CD4-positive, alpha-beta T cell (primary cell): ENCODE measurements at places on chromosomes 13 and 19.
A peak's percentile ranks its signal among the peaks of the same experiment; 100 is the strongest.

DNA sequence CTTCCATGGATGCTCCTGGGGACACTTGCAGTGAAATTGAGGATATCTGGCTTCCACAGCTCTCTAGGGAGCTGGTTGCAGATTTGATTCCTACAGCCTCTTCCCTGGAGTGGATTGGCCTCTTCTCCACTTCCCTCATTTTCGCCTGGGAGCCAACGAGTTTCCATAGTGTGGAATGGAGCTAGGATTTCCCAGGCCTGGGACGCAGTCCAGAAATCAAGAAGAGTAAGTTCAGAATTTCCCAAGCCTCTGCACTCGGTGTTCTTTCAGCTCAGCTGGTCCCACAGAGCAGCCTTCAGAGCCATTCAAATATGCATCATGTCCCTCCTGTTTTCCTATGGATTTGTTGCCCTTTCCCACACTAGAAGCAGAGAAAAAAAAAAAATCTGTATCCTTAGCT is 68.2 kb downstream of the RAP2A start:
- DNase-seq, result no peak

DNA sequence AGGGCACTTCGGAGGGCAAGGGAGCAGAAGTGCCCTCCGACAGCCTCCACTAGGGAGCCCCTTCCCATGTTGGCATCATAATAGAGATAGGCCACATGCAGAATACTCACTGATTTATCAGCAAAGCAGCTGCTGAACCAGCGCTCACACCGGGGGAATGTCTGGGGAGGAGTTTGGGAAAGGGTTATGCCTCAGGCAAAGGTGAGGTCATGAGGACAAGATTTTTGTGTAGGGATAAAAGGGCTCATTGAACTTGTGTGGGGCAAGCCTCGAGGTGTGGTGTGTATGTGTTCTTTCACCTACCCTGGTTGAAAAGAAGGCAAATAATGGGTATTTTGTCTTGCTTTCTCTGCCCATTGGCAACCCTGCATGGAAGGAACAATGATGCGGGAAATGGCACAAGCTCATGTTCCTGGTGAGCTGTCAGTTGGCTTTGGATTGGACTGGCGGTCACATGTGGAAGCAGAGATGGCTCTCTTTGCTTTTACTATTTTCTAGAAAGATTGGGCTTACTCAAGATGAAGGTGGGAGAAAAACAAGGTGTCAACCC is 39.1 kb upstream of the SLC7A9 start:
- DNase-seq, result no peak

GRCh38 chr19:2122251-2122650 is 25.5 kb downstream of the IZUMO4 start:
- DNase-seq, result no peak

GRCh38 chr19:11737964-11738745 is 591 bp downstream of the ZNF823 start:
- peak; percentile 33 for DNase-seq

DNA sequence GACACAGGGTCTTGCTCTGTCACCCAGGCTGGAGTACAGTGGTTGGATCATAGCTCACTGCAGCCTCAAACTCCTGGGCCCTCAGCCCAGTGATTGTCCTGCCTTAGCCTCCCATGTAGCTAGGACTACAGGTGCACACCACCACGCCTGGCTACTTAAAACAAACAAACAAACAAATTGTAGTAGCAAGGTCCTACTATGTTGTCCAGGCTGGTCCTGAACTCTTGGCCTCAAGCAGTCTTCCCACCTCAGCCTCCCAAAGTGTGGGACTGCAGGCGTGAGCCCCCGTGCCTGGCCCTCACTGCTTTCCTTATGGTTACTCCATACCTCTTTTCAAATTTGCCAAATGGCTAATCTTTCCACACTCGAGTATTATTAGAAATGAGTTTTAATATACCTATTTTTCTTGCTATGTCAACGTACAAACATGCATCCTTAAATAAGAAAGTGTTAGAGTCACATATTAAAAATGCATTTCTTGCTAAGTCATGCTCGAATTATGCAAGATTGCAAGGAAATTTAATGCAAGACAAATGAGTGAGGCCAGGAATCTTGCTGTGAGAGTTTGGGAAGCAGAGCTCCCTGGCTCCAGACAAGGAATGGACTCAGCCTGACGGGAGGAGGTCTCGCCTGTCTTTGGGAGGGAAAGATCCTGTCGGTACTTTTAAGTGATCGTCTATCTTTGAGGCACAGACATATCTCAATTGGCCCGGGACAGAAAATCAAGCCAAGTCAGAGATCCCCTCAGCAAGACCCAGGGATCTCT is 39.4 kb downstream of the RFX2 start:
- DNase-seq, result no peak

DNA sequence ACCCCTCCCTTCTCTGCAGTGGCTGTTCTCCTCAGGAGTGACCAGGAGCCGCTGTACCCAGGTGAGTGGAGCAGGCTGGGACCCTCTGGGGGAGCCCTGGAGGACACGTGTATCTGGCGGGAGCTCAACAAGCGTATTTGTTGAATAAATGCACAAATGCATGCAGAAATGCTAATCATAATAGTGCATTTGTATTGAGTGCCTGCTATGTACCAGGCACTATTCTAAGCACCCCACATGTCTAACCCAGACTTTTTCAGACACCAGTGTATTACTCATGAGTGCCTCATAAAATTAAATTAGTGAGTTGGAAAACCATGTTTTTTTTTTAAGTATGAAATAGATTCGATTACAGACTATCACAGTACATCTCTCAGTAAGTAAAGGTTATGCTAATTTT is 7.9 kb downstream of the HPN start:
- DNase-seq, result no peak

DNA sequence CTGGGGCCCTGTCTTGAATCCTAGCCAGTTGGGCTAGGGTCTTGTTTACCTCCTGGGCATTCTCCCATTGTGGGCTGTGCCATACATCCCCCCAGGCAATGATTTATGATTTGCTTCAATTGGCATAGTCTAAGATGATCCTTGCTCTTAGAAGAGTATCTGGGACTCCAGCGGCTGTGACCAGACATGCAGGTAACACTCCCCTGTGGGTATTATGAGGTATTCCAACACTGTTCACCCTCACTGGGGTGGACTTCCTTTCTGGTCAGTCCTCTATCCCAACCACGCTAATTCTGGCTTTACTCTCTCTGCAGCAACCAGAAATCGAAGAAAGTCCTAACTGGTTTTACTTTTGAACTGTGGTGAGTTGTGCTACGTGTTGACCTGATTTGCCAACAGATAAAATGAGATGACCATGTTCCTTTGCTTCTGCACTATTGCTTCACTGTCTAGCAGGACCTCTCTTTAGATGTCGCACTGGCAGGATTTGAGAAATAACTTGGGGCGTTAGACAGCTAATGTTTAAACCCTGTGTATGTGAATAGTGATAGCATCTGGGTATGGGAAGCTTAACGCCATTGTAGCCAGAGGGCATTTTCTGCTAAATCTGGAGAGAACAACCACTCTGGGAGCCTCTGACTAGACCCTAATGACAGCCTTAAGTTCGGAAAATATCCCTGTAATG is 6.7 kb upstream of the LRCH1 start:
- no peak for DNase-seq

DNA sequence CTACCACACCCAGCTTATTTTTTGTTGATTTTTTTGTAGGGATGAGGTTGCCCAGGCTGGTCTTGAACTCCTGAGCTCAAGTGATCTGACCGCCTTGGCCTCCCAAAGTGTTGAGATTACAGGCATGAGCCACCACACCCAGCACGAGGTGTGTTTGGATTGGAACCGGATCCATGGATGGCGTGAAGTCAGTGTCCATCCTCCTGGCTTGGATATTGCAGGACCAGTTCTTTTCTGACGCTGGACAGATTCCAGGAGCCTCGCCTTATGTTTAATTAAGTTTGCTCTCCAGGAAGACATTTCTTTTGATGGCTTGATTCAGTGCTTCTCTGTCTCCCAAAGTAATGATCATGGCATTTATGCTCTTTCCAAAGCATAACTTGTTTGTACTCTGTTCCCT is 14.4 kb upstream of the RFXAP start:
- DNase-seq, result no peak

- DNase-seq, result no peak
Observed at GRCh38 chr13:113063091-113063491, 42.5 kb upstream of the F7 start.

GRCh38 chr19:34124828-34125227 is 47.5 kb upstream of the LSM14A start:
- no peak for DNase-seq

- DNase-seq, result no peak
Observed at GRCh38 chr19:45976178-45976577, 2.5 kb upstream of the NOVA2 start.

GRCh38 chr13:36046672-36047071 is 84.5 kb downstream of the DCLK1 start:
- DNase-seq, result no peak

GRCh38 chr13:112984954-112985802 is 16.2 kb downstream of the MCF2L start:
- DNase-seq, result no peak

DNA sequence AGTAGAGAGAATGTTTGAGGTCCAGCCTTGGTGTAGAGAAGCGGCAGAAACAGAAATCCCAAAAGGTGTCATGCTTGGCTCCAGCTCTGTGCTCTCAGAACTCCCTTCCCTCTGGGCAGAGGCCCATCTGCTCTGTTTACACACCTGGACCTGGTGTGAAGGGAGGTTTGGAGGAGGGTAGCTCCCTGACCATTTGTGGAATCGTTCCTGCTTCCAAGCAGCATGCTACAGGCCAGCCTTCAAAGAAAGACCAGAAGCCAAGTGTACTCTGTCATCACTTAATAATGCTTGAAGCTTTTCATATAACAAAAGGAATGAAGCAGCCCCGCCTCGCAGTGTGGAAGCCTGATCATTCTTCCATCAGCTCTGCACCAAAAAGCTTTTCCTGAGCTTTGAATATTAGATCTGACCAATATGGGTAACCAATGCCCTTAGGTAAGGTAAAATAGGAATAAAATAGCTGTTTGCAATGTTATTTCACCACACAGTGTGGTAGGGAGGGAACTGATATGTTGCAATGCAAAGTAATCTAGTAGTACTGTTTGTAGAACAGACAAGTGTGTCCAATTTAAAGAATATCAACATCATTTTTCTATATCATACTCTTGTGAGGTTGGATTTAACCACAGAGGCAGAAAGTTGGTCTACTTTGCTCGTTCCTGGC is 63.3 kb downstream of the ZIC5 start:
- DNase-seq, result no peak

GRCh38 chr13:95535243-95535642 is 17.3 kb upstream of the CLDN10 start:
- DNase-seq, result no peak

GRCh38 chr19:31668921-31669320 is 319.7 kb upstream of the TSHZ3 start:
- DNase-seq, result no peak

- no peak for DNase-seq
Observed at GRCh38 chr19:17652627-17653026, 35.5 kb downstream of the UNC13A start.

DNA sequence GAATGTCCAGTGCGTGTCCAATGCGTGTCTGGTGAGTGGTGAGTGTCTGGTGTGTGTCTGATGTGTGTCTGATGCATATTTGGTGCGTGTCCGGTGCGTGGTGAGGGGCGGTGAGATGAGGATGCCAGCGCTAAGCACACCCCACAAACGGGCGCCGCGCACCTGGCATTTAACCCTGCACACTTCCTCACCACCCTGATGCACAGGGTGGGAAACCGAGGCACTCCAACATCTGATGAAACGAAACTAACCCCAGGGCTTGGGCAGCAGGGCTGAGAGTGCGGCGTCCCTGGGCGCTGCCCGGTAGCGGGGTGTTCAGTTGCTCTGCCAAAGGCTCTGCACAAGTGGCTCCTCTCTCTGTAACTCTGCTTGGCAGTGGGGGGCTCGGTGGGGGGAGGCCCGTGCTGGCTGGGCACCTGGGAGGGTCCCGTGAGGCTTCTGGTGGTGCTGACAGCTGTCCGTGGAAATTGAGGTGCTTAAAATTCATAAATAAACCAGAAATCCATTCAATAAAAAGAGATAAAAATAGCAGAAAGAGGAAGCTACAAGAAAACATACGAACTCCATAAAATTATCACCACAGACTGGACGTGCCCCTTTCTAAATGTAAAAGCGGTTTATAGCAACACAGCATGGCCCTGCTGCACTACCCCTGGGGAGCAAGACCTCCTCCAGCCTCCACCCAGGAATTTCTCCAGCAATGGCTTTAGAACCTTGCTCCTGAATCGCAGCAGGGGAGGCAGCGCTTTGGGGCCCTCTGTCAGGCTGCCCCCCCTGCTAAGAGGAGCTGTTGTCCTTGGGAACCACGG is 76.0 kb downstream of the RASA3 start:
- no peak for DNase-seq

GRCh38 chr13:33090755-33091414 is 74.7 kb downstream of the KL start:
- no peak for DNase-seq

DNA sequence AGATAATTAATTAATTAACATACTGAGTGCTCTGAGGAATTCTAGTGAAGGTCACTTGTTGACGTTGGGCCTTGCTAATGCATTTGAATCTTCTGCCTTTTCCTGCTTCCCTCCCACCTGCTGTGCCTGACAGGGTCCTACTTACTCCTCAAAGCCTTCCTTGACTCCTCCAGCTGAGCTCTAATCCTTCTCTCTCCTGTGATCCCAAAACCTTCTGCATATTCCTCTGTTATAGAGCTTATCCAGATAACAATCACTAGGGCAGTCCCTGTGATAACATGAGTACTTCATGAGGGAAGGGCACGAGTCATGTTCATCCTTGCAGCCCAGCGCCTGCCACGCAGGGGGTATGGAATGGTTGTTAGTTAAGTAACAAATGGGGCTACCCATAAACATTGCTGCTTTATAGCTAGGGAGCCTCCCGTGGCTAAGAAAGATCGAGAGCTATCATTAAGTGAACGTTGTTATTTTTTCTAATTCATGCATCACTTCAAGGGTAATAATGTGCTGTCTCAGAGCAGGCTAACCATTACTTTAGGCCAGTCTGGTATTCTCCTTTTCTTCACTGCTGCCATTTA is 19.1 kb upstream of the SPATA13 start:
- DNase-seq, result no peak

DNA sequence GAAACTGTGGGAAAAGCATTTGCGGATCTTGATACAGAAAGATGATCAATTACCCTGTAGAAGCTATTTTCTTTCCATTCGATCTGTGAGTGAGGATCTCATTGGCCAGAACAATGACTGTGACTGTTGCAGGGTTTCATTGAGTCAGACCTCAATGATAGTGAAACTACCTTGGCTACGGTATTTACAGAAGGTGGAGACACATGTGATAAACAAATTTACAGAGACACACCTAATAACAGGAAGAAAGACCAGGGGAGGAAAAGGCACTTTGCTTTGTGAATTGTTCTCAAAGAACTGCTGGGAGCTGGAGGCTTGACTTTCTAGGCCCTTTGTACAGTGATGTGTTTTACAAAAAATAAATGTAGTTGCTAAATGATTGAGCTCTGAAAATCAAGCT is 19.9 kb upstream of the ARGLU1 start:
- no peak for DNase-seq

GRCh38 chr19:53161123-53161522 is 2.3 kb upstream of the ZNF347 start:
- DNase-seq, result no peak

GRCh38 chr19:1856345-1856697 is 7.1 kb downstream of the KLF16 start:
- DNase-seq, result no peak
